Activated naive CD4-positive, alpha-beta T cell (primary cell): ENCODE measurements at places on chromosomes 1 and 21.

DNA sequence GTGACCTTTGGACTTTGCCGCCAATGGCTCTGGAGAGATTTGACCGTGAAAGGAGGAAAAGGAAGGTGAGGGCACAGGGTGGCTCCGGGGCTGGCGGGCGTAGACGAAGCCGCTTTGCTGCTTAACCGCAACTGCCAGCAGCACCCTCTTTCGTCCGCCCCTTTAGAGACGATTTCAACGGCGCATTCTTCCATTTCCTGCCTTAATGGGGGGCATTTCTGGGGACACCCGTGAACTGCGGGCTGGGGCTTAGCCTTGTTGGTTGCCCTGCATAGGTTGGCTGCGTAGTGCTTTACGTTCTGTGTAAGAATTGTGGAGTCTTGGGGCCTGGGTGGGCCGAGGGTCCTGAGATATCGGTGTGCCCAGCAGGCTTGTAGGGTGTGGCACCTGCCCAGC, 6.7 kb upstream of the NPHP4 start:
- DNase-seq, result no peak

GRCh38 chr21:25701529-25701928, 33.2 kb downstream of the ATP5PF start:
- no peak for DNase-seq

- no peak for DNase-seq
Observed at GRCh38 chr1:180267761-180268555, 37.9 kb downstream of the LHX4 start.

GRCh38 chr1:26862781-26863684, at the start of gene SFN:
SFN (plus strand) TSS chr1:26863149; CDS start chr1:26863213, 64 bp downstream.
- DNase-seq, result no peak

- DNase-seq, result no peak
Observed at GRCh38 chr1:196858811-196859210, 29.0 kb upstream of the CFHR4 start.

GRCh38 chr21:21200103-21200938, 202.1 kb downstream of the NCAM2 start:
- DNase-seq, result no peak

DNA sequence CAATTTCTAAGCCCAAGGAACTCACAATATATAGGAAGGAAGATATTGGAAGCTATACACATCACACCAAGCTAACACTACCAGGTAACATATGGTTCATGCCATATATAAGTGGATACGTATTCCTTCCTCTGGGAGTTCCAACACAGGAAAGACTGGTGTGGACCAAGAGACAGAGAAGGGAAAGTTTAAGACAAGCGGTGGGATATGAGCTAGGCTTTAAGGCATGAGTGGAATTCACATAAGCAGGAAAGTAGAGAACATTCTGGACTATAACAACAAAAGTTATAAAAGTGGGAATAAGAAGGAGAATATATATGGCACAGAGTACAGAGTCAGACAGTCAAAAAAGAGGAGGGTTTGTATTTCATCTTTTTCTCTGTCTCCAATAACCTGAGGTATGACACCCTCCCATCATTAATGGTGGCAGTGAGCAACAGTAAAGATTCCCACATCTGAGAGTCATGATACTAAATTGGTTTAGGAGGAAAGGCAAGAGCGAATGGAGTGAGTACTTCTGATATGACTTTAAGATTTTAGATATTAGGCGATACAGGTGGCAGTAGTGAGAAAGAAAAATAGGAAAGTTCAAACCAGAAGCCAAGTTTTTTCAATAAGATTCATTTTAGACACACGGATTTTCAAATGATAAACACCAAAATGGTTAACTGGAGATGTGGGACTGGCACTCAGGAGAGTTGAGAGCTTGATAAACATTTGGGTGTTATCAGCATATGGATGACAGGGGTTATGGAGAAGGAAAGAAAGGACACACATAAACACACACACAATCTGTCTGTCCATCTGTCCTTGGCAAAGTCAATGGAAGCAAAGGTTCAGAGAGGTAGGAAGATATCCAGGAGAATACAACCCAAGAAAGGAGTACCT, 87.4 kb upstream of the TTC39A start:
- no peak for DNase-seq

GRCh38 chr21:44702111-44702972, 5.4 kb downstream of the KRTAP10-12 start:
- DNase-seq, result no peak

GRCh38 chr1:226443439-226443838, 35.5 kb upstream of the PARP1 start:
- DNase-seq, result no peak

GRCh38 chr1:150686275-150686674, 10.7 kb downstream of the GOLPH3L start:
- DNase-seq, result no peak

GRCh38 chr1:78676347-78676982, 26.8 kb downstream of the IFI44 start:
- no peak for DNase-seq

- DNase-seq, result no peak
Observed at GRCh38 chr1:41800311-41800829, 118.4 kb downstream of the HIVEP3 start.

- DNase-seq, result no peak
Observed at GRCh38 chr1:228399531-228400236, 7.0 kb downstream of the TRIM11 start.

- DNase-seq, result no peak
Observed at GRCh38 chr21:17818186-17819113, 706 bp downstream of the C21orf91 start.

- peak; percentile 5 for DNase-seq
Observed at GRCh38 chr21:29849735-29850176, 90.0 kb downstream of the GRIK1 start.

DNA sequence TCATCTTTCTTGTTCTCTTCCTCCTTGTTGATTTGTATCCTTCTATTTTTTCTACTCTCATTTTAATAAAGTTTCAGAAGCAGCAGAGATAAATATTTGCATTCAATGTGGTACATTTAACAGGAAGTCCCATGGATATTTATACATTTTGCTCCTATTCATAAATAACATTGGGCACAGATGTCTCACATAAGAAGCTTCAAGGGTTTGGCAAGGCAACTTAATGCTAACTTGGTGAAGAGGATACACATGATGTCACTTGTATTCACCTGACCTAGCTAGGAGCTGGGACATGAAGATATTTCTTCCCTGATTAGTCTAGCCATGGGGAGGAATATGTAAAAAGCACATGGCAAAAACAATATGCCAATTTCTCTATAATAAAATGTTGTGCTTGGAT, 65.1 kb upstream of the DUSP10 start:
- no peak for DNase-seq

DNA sequence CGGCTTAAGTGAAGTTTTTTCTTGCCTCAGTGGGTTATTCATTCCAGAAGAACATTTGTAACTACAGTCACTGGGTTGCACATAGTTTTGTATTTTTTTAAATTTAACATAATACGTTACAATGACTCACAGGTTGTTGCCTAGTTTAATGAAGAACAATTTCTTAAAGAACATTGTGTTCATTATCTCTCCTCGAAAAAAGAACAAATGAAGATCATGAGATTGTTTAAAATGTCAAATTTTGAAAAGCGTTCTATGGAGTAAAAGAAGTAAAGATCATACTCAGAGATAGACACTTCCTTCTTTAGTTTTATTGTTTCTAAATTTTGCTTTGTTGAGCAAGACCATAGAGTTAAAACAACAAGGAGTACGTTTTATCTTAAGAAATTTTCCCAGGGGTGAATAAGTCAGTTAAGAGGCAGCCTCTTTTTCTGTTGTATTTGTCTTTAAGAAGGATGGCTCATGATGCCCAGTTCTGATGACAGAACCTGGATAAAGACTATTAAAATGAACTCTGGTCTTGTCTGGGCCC, 10.5 kb upstream of the SLAMF1 start:
- DNase-seq, result no peak

- DNase-seq, result peak; percentile 30
Observed at GRCh38 chr21:44920694-44921604, at the start of gene ITGB2. ITGB2 (minus strand) TSS chr21:44920899; CDS start chr21:44910782, 10,117 bp downstream.

DNA sequence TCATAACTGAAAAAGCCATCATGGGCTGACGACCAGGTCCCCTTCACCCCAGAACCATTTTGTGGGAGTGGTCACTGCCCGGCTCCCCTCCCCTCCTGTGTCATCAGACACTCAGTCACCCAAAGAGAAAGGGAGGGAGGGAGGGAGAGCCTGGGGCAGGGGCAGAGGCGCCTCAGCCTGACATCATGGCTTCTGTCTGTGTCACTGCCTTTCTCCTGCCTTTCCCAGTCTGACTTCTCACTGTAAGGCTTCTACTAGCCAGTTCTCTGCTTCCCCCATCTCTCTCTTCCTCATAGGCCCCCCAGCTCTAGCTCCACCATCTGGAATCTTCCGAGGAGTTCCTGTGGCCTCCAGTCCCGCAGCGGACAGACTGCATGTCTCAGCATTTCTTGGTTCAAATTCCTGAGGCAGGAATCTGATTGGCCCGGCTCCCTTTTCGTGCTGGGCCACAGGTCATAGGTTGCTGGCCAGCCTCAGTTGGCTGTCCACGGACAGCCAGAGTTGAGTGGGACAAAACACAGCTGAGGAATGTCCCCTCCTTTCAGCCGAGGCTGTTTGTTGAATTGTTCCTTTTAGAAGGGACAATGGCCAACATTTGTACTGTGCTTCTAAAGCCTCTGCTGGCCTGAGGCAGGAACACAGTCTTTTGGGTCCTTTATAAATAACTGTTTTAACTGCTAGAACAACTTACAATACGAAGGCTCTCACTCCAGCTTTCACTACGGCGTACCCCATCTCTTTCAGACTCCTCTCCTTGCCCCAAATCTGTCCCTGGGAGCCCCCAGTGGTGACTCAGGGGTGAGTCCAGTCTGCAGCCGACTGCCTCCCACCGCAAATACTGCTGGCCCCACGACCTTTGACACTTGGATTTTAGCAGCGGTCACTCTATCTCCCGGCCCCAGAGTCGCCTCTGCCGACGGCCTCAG, 18.7 kb upstream of the KANK4 start:
- no peak for DNase-seq

DNA sequence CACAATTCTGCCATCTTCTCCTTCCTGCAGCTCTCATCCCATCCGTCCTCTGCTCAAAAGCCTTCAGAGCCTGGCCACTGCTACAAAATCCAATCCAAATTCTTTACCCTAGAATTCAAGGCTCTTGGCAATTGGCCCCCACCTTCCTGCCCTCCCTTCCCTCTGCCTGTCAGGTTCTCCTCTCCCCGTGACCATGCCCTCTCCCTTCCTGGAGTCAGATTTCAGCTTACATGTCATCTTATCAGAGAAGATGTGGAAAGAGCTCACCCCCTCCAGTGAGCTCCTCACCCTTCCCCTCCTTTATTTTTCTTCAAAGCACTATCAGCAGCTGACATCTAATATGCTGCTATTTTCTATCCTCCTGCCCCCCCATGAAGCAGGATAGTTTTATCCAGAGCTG, 86.9 kb downstream of the GRIK3 start:
- DNase-seq, result no peak

GRCh38 chr1:27601321-27601770, 2.6 kb downstream of the AHDC1 start:
- DNase-seq, result no peak

DNA sequence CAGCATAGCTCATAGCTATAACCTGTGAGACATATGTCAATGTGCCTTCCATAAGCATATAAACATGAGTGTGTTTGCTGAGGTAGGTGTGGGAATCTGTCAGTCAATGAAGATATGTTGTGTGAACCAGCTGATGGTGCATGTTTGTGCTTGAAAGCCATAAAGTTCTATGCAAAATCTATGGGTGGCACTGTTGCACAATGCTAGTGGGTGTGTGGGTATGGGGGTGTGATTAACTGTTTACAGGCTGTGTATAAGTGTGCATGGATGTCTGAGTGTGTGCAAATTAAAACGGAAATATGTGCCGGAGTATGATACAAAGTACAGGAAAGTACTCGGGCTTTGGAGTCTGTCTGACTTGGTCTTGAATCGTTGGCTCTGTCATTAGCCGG, 1.0 kb upstream of the ATP2B4 start:
- DNase-seq, result peak; percentile 29

DNA sequence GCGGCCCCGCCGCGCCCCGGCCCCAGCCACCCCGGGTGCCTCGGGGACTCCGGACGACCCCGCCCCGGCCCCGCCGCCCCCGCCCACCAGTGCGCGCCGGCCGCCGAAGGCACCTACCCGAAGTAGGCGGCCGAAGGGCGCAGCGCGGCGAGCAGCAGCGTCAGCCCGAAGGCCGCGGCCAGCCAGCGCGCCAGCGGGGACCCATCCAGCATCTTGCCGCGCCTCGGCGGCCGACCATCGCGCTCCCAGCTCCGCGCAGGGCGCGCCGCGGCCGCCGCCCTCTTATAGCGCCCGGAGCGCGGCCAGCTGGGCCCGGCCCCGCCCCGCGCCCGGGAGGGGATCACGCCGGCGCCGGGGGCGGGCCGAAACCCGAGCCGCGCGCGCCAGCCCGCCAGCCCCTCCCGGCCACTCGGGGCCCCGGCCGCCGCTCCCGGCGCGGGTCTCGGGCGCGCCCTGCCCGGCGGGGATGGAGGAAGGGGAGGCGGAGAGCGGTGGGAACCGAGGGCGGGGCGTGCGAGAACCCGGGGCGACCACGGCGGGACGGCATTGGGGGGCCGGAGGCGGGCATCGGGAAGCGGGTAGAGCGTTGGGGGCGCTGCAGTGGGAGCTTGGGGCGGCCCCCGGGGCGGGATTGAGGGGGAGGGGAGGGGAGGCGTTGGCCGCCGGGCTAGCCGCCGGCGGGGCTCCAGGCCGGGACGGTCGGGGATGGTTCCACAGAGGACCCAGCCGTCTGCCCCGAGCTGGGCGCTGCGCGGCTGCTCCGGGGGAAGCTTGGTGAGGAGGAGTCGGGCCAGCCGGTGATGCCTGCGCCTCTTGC, at the start of gene WNT9A:
Gene WNT9A, minus strand, starts transcription at position 257 of the 817 bp plus-strand sequence. Its CDS starts 45 bp downstream, at position 212.
- DNase-seq, result no peak

DNA sequence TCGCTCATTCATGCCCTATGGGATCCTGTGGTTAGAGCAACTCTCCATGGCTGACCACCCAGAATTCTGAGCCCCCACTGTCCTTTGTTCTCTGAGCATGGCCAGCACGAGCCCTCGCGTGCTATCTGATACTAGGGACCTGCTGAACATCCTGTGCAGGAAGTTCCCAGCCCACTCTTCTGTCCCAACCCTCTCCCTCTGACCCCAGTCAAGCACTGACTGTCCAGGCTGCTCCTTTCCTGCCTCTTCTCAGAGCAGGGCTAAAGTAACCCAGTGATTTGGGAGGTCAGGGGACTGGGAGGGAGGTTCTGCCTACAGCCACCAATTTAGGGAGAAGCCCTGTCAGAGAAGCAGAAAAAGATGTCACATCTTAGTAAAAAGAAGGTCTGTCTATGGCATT, 21.2 kb downstream of the CYP4B1 start:
- no peak for DNase-seq

DNA sequence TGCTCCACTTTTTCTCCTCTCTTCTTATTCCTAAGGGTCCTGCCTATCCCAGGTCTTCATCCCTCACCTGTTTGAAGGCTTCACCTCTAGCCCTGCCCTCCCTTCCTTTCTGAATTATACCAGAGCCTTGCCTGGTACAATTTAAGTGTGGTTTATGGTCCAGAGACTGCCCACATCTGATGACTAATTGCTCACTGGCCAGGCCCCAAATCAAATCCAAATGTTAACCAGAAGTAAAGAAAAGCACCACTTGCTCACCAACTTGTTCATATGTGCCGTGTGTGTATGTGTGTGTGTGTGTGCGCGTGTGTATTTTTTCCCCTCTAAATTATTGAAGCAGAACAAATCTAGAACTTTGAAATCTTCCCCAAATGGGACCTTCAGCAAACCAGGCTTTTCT, 26.4 kb downstream of the MYOM3 start:
- DNase-seq, result no peak

GRCh38 chr1:8951231-8951630, 5.6 kb downstream of the CA6 start:
- DNase-seq, result no peak
